ENCODE measurements at places on chromosomes 3 and 15. TPM values are rescaled to one million over a fixed set of nuclear protein-coding genes. Genes with fewer than 3 reads are reported as not detected.

DNA sequence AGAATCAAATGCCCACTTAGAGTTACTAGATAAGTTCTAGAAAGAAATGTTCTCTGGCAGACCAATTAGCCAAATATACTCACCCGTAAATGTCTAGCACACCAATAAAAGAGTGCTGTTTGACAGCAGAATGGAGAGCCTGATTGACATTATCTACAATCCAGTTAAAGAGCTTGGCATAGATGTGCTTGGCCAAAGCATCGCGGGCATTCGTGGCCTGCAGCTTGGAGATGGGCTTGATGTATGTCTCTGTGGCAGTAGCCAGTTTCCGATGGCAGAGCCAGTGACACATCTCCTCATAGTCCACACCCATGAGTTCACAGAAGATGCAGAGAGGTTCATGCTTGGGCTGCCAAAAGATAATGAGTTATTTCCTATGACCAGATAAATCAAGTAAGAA is 101.5 kb upstream of the MYO5C start:
- H3K4me3 ChIP-seq, result no peak overlapping the region
- H3K27me3 ChIP-seq, result no peaks in the 10 kb centered on the region
- no peaks in the 10 kb centered on the region for H3K36me3 ChIP-seq

GRCh38 chr3:33789183-33789954 is 9.1 kb upstream of the PDCD6IP start:
- H3K36me3 ChIP-seq, result no peaks in the 10 kb centered on the region
- no peak overlapping the region for H3K27ac ChIP-seq
- DNase-seq, result no peak
- no peaks in the 10 kb centered on the region for H3K27me3 ChIP-seq
- no peak overlapping the region for H3K4me3 ChIP-seq

- no peak for DNase-seq
- H3K36me3 ChIP-seq, result no peaks in the 10 kb centered on the region
- no peaks in the 10 kb centered on the region for H3K4me1 ChIP-seq
- H3K4me3 ChIP-seq, result no peak overlapping the region
- H3K27ac ChIP-seq, result no peak overlapping the region
These were observed 323.2 kb upstream of the TPM1 start for GRCh38 chr15:62719316-62719715.

Gene HES1
- total RNA-seq, result 39.1 TPM

DNA sequence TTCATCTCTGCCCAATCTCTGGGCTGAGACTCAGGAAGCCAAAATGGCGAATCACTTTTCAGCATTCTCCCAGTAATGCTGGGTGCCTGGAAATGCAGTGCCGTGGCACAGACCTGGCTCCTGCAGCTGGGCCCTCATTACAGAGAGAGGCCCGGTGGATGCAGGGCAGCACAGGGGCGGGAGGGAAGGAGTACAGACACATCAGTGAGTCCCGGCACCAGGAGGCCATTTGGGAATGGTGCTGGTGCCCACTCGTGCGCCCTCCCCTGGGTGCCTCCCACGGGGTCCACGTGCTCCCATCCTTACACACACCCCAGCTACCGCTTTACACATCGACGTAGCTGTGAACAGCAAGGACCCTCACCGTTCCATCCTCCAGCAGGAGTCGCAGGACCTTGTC is 13.2 kb downstream of the MYO5C start:
- H3K27me3 ChIP-seq, result peaks cover 60% of the 10 kb centered on the region
- no peak overlapping the region for H3K27ac ChIP-seq
- no peaks in the 10 kb centered on the region for H3K36me3 ChIP-seq
- H3K4me3 ChIP-seq, result no peak overlapping the region

Gene FURIN
- 99.9 TPM for total RNA-seq

- no peaks in the 10 kb centered on the region for H3K4me1 ChIP-seq
- H3K27me3 ChIP-seq, result no peaks in the 10 kb centered on the region
- H3K36me3 ChIP-seq, result no peaks in the 10 kb centered on the region
- no peak overlapping the region for H3K4me3 ChIP-seq
These were observed 150.9 kb upstream of the UBE2E2 start for GRCh38 chr3:23052208-23052607.

- peaks cover 19% of the 10 kb centered on the region for H3K4me1 ChIP-seq
- no peaks in the 10 kb centered on the region for H3K27me3 ChIP-seq
- no peak overlapping the region for H3K4me3 ChIP-seq
- no peak for DNase-seq
These were observed 41.5 kb downstream of the GPD1L start for GRCh38 chr3:32147933-32148332.

- H3K27me3 ChIP-seq, result no peaks in the 10 kb centered on the region
- DNase-seq, result no peak
- no peak overlapping the region for H3K4me3 ChIP-seq
- no peaks in the 10 kb centered on the region for H3K36me3 ChIP-seq
- no peak overlapping the region for H3K27ac ChIP-seq
These were observed 468.7 kb downstream of the PDCD6IP start for GRCh38 chr3:34267088-34267487.

Gene ADPGK
- total RNA-seq, result 45.3 TPM

Gene GRM2
- not detected for total RNA-seq

Gene GP5
- total RNA-seq, result not detected

GRCh38 chr3:20575146-20575545 is 389.1 kb upstream of the SGO1 start:
- no peaks in the 10 kb centered on the region for H3K4me1 ChIP-seq
- no peaks in the 10 kb centered on the region for H3K27me3 ChIP-seq
- no peaks in the 10 kb centered on the region for H3K36me3 ChIP-seq

DNA sequence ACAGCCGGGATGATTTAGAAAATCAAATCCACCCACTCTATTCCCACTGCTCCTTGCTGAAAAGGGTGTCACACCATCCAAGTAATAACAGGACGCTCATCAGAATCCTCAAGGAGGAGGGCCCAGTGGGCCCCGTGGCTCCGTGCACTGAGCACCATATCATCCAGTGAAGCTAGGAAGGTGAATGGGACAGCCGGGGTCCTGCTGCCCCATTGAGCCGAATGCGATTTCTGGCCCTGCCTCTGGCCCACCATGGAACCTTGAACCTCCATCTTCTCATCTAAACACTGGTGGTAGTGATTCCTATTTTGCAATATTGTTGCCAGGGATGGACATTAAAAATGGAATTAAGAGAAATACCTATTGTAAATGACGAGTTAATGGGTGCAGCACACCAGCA is 99.1 kb upstream of the SLC6A11 start:
- no peak overlapping the region for H3K4me3 ChIP-seq
- DNase-seq, result no peak
- H3K27ac ChIP-seq, result no peak overlapping the region
- H3K27me3 ChIP-seq, result peaks cover 18% of the 10 kb centered on the region

Gene LINGO1
- total RNA-seq, result 14.3 TPM

GRCh38 chr3:124927574-124928045 is 6.9 kb downstream of the MUC13 start:
- H3K4me1 ChIP-seq, result no peaks in the 10 kb centered on the region
- no peaks in the 10 kb centered on the region for H3K36me3 ChIP-seq
- H3K27me3 ChIP-seq, result no peaks in the 10 kb centered on the region
- H3K4me3 ChIP-seq, result no peak overlapping the region

GRCh38 chr3:128435058-128435457 is 31.6 kb downstream of the DNAJB8 start:
- H3K4me1 ChIP-seq, result peaks cover 4% of the 10 kb centered on the region
- H3K27me3 ChIP-seq, result peaks cover 2% of the 10 kb centered on the region
- no peak overlapping the region for H3K27ac ChIP-seq
- no peak overlapping the region for H3K4me3 ChIP-seq
- H3K36me3 ChIP-seq, result no peaks in the 10 kb centered on the region
- no peak for DNase-seq

Gene WDR6
- total RNA-seq, result 90.6 TPM

Gene AP4E1
- total RNA-seq, result 9.2 TPM
